CD4-positive, alpha-beta T cell treated with Interleukin-15 for 4 hours (primary cell): ENCODE measurements at places on chromosomes 12 and 14.

- DNase-seq, result no peak
These were observed 1.2 kb downstream of the SLC2A13 start for GRCh38 chr12:40104461-40105264.

DNA sequence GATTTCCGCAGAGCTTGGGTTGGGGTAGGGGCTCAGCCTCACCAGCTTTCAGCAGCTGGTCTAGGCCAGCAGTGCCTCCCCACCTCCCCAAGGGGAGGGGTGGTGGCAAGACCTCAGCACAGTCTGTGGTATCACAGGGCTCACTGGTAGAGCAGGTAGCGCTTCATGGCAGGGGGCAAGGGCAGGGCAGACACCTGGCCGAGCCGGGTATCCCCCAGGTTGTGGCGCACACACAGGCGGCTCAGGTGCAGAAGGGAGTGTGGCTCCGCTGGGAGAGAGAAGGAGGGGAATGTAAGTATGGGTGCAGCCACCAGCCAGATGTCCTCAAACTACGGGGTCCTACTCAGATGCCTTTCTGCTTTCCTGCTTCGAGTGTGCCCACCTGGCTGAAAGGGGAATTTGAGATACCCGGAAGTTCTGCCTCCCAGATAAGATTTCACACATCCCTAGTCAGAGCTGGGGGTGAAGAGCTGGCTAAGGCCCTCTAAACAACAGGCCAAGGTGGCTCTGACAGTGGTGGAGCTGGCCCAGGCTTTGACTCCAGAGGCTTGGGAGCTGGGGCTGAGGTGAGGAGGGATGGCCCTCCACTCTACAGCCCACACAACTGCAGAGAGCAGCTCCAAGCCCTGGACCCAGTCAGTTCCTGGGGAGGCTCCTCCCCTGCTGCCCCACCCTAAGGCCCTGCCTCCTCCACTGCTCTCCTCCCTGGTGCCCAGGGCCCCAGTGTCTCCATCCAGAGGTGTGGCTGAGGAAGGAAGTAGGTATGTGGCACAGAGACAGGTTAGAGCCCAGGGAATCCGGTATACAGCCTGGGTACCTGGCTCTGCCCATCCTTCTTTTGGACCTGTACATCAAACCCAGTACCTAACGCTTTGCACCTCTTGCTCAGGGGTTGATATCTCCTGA lies 1.8 kb downstream of the SPSB2 start:
- peak; percentile 23 for DNase-seq

DNA sequence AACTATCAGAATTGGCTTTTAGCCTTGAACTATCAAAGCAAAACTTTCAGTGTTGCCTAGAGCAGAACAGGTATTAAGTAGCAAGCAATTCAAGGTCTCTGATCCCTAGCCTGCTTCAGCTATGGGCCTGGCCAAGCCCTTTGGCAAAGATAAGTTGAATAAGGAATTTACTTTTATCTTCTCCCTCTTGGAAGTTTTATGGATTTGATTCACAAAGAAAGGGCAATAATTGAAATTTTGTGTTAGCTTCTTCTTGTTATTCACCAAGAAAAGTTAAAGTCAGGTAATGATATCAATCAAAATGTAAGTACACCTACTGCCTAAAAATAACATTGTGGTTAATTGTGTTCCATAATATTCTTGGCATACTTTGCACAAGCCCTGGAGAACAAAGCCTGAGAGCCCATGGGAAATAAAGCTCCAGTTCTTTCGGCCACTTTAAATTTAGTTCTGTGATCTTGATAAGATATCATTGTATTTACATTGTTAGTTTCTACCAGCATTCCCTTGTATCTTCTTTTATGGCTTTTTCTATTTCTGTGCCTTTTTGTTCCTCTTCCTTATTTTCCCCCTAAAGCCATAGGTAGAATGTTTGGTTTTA lies 158.0 kb downstream of the RAD51B start:
- no peak for DNase-seq

DNA sequence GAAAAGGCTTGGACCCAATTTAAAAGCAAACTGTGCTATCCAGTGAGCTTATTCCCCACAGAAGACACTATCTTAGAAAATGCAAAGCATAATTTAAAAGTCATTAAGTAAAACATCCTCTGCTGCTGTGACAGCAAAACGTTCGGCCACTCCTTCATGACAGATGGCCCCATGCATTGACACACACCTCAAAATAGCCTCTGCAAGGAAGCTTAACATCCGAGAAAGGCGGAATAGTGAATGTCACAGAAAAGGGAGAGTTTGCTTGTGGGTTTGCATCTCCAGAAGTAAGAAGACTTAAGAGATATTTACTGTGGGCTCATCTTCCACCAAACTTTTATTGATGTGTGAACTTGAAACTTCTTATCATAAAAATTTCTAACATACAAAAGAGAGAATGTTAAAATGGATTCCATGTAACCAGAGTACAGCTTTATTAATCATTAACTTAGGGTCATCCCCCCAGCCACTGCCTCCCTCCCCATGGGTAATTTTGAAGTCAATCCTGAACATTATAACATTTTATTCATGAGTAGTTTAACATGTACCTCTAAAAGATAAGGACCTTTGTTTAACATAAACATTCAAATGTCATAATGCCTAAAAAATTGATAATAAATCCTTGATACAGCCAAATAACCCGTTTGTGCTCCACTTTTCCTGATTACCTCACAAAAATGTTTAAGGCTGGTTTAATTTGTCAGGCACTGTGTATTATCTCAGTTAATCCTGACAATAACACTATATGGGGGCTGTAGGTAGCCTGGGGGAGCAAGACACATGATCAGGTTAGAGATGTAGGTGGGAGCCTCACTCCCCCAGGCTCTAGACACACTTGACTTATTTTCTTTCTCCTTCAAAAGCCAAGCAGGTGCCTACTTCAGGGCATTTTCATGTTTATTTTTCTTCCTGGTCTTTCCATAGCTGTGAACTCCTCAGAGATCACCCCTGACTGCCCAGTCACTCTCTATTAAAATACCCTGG lies 119.7 kb upstream of the TMCC3 start:
- no peak for DNase-seq

DNA sequence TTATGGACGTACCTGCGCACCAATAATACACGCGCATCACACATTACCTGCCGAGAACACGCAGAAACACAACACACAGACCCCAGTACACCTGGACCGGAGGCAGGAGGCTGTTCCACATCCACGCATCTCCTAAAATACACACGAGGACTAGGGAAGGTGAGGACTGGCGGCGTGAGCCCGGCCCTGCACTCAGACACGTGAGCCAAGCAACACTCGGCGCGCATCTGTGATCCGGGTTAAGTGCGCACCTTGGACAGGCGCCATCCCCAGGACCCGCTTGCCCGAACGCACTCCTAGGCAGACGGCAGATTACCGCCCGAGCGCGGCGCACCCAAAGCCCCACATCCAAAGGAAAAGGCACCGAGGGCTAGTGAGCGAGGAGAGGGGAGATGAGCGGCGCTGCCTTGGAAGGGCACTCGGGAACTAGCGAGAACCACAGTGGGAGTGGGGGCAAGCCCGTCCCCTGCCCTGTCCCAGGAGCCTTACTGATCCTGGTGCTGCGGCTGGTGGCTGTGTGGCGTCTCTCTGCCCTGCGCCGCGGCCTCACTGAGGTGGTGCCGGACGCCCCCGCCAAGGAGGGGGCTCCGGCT lies 417 bp downstream of the GLS2 start:
- DNase-seq, result no peak

DNA sequence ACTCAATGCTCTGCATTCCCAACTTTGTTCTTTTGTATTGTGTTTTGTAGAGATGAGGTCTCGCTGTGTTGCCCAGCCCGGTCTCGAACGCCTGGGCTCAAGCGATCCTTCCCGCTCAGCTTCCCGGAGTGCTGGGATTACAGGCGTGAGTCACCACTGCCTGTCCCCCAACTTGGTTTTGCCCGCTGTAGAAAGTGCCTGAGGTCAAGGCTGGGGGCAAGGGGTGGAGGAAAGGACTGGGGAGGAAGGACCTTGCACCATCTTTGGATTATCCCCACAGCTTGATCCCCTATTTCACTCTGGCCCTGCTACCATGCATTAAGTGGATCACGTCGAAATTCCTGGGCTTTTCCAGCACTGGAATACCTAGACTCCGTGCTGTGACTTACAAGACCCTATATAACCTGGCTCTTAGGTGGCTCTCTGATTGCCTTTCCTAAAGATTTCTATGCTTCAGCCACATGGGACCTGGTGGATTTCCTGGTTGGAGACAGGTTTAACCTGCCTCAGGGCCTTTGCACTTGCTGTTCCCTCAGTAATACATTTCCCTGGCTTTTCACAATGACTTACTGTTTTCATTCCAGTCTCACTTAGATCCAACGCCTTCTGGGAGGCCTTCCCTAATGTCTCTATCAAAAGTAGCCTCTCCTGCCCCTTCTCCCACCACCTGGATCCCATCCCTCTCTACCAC lies 608 bp upstream of the PIANP start:
- no peak for DNase-seq

DNA sequence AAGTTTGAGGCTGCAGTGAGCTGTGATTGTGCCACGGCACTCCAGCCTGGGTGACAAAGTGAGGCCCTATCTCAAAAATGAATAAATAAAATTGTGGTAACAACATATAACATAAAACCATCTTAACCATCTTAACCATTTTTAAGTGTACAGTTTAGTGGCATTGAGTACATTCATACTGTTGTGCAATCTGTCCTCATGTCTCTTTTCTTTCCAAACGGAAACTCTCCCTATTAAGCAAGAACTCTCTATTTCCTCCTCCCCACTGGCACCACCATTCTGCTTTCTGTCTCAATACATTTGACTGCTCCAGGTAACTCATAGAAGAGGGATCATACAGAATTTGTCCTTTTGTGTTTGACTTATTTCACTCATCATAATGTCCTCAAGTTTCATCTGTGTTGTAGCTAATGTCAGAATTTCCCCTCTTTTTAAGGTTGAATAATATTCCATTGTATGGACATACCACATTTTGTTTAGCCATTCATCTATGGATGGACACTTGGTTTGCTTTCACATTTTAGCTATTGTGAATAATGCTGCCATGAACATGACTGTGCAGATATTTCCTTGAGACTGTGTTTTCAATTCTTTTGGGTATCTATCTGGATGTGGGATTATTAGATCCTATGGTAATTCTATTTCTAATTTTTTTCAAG lies 4.4 kb upstream of the MARK3 start:
- DNase-seq, result no peak

- no peak for DNase-seq
These were observed 1.7 kb downstream of the B4GALNT3 start for GRCh38 chr12:461425-461824.
